NCI-H748 treated with DMSO at 0.1 percent for 48 hours (cell line): ENCODE measurements at places on chromosomes 5 and 9.

- no peak for DNase-seq
Observed at GRCh38 chr5:158364367-158364766, 505.4 kb upstream of the CLINT1 start.

DNA sequence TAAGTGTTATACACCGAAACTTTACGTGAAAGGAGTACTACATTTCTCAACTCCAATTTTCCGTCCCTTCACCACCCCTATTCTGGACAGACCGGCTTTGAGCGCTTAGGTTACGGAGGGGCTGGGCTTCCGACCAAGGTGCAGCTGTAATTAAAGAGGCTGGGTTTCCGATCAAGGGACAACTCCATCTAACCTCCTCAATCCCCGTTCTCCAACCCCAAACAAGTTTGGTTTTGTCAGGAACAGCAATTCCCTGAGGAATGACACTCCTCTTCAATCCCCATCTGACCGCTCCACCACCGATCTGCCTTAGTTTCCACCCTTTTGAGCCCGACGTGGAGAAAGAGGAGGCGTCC lies 577 bp downstream of the TUT7 start:
- peak; percentile 22 for DNase-seq

GRCh38 chr9:78115073-78115472 lies 83.5 kb upstream of the GNAQ start:
- no peak for DNase-seq

GRCh38 chr5:43615445-43616184 lies 12.6 kb downstream of the NNT start:
- no peak for DNase-seq

GRCh38 chr9:70044490-70045307 lies 1.1 kb downstream of the MAMDC2 start:
- no peak for DNase-seq

DNA sequence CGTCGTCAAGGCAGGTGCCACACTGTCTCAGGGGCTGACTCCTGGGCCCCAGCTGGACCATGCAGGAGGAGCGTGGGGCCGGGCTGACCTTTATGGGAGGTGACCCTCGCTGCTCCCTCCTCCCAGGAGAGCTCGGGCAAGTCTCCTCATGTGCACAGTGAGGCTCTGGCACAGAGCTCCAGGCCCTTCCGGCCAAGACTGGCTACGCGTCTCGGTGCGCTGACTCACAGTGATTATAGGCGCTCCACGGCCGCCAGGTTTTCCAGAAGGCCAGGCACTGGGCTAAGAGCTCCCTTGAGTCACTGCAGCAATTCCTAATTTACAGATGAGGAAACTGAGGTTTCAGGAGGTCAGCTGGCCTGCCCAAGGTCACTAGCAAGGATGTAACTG lies 47.4 kb downstream of the VAV2 start:
- no peak for DNase-seq

DNA sequence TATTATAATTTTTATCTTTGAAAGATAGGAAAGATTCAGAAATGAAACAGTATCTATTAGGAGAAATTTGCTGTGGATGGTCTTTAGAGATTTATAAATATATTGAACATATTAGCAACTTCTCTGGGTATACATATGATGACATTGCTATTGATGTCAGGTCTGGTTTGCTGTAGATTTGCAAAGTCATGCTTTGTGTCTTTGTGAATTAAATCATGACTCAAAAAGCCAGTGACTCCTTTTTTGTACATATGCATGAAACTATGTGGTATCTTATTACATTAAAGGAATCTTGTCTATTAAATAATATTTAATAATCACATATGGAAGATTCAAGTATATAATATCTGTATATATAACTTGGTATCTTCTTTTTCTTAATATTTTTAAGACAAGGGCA lies 141.9 kb downstream of the ST8SIA4 start:
- no peak for DNase-seq

DNA sequence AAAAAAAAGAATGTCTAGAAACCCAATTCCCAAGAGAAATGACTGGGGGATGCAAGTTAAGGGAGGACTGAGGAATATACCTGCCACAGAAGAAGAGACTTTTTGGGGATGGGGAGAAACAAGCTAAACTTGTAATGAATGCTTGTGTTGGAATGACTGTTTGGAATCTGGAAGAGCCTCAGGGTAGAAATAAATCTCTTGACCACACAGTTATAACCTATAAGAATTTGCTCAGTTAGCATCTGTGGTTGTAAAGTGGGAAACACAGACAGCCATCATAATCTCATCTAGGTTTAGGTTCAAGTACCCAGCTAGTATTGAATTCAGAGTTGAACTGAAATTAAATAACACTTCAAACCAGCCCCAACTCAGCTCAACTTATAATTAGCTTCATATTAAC lies 678.3 kb upstream of the CHD1 start:
- DNase-seq, result no peak

- peak; percentile 23 for DNase-seq
Observed at GRCh38 chr5:78050888-78051287, 243.6 kb downstream of the AP3B1 start.
